ENCODE measurements at places on chromosomes 3 and 15.

GRCh38 chr3:41053220-41053619 lies 146.1 kb upstream of the CTNNB1 start:
- DNase-seq = no peak

DNA sequence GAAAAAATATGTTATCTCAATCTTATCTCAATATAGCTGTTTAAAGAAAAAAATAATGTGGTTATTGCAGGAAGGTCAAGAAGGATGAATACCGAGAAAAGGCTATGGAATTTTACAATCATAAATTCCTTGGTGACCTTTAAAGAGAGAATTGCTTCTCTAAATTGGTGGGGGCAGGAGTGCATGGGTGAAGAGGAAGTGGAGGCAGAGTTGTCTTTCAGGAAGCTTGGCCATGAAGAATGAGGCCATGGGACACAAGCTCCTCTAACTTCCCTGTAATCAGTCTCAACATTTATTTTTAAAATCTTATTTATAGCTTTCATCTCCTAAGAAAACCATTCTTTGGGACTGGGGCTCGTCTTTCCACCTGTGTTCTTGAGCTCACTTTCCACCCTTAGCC lies 22.4 kb upstream of the ALDH1A2 start:
- DNase-seq = no peak

- no peak for DNase-seq
These were observed 16.1 kb downstream of the LYSMD2 start for GRCh38 chr15:51721199-51721960.

DNA sequence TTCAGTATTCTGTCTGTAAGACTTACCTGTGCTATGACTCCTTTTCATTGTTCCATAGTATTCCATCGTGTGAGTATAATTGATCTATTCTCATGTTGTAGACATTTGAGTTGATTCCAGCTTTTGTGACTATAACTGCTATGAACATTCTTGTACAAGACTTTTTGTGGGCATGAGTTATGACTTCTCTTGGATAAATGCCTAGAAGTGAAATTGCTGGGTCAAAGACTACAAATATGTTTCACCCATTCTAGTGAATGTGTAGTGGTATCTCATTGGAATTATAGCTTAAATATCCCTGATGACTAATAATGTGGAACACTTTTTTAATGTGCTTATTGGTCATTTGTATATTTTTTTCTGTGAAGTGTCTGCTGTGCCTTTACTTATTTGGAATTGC lies 27.6 kb upstream of the NPHP3 start:
- no peak for DNase-seq

- DNase-seq = no peak
These were observed 299.5 kb upstream of the TGFBR2 start for GRCh38 chr3:30306896-30307295.

DNA sequence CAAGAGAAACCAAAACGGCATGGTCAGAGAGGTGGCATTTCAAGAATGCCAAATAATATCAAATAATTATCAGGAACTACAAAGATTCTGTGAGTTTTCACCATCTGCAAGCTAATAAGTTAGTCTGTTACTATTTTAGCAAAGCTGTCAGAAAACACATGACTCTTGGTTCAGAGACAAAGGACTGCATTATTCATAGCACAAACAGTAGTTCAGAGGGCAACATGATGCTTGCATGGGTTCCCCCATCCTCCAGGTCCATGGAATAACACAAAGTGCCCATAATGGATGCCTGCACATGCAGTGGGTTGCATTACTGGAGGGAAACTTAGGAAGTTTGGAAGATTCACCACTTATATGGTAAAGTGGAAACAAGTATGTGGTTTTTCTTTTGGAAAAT lies 228.8 kb upstream of the ALCAM start:
- DNase-seq = no peak

- no peak for DNase-seq
These were observed 220.7 kb downstream of the VPS13C start for GRCh38 chr15:61839546-61839945.

DNA sequence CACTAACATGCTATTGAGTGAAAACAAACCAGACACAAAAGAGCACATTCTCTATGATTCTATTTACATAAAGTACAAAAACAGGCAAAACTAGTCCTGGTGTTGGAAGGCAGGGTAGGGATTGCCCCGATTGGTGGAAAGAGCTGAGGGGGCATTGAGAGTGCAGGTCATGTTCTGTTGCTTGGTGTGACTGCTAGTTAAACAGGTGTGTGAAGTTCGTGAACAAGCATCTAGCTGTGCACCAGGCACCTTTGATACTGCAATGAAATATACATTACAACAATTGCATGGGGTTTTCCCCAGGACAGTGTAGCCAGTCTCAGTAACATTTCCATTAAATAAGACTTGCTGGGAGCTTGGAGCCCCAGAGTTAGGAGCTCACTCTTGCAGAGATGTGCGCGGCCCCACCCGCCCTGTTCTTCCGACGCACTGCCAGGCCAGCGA lies 26.3 kb upstream of the THRB start:
- DNase-seq = no peak

Data from stimulated activated CD8-positive, alpha-beta memory T cell treated with anti-CD3 and anti-CD28 coated beads, Interleukin-4, amount 100 ng/mL, for 4 hours (primary cell).